ENCODE measurements at places on chromosomes 12 and 14. TPM values are rescaled to one million over a fixed set of nuclear protein-coding genes. Genes with fewer than 3 reads are reported as not detected.

The MAX gene
- total RNA-seq: 54.0 TPM

The PIWIL1 gene
- not detected for total RNA-seq

The SLC10A1 gene
- total RNA-seq: not detected

The GALNT4 gene
- 4.6 TPM for total RNA-seq

The CNTN1 gene
- 1.1 TPM for total RNA-seq

The OR4K2 gene
- not detected for total RNA-seq

The NOVA1 gene
- total RNA-seq: 104 TPM

The BCL2L2 gene
- 44.3 TPM for total RNA-seq

The RNFT2 gene
- total RNA-seq: 1.0 TPM

The WNT1 gene
- total RNA-seq: not detected

The GZMB gene
- total RNA-seq: 0.66 TPM

The IL23A gene
- not detected for total RNA-seq

The NRXN3 gene
- 2.4 TPM for total RNA-seq

The NT5DC3 gene
- total RNA-seq: 4.5 TPM

The METTL1 gene
- total RNA-seq: 4.4 TPM
